CD4-positive, alpha-beta T cell treated with Interleukin-6 for 4 hours (primary cell): ENCODE measurements at places on chromosomes 6 and 20.
A peak's percentile ranks its signal among the peaks of the same experiment; 100 is the strongest.

- no peak for DNase-seq
Observed at GRCh38 chr6:72245565-72245964, 359.2 kb downstream of the RIMS1 start.

DNA sequence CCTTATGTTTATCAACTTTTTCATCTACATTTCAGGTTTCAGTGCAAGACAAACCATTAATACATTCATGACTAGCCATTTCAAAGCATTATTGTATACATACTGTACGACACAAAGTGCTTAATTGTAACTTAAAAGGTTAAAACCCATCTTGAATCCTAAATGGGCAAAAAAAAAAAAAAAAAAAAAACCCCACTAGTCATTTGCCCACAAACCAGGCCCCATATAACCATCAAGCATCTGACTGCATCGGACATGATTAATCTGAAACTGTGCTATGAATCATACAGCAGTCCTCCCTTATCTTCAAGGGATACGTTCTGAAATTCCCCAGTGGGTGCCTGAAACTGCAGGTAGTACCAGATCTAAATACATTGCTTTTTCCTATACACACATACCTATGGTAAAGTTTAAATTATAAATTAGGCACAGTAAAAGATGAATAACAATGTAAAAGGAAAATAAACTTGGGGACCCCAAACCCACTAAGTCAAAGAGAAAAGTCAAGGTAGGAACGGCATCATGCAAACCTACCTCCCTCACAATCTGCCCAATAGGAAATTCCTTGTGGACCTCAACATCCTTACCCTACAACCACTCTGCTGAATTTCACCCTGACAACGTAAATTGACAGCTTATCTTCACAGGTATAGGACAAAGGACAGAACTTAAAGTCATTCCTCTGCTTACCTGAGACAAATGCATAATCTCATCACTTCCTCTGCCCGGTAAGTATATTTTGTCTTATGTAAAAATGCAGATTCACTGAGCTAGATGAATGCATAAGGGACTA is 14.3 kb downstream of the B4GALT5 start:
- DNase-seq, result peak; percentile 16

GRCh38 chr6:16081326-16081725 is 47.6 kb upstream of the MYLIP start:
- DNase-seq, result no peak

DNA sequence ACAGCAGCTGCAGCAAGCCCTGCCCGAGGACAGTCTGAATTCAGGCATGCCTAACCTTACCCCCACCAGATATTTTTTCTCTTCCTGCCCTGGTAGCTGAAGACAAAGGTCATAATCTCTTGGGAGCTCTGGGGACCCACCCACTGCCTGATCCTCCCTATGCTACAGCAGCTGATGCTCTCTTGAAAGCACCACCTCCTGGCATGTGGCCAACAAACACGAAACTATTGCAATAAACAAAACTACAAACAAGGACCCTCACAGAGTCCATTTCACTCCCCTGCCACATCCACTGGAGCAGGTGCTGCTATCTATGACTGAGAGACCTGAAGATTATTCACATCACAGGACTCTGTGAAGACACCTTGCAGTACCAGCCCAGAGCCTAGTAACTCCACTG is 238.5 kb upstream of the HS3ST5 start:
- DNase-seq, result no peak
